Hair follicular keratinocyte (primary cell): ENCODE measurements at places on chromosomes 4 and X. TPM values are rescaled to one million over a fixed set of nuclear protein-coding genes. Genes with fewer than 3 reads are reported as not detected.

The RHOXF2B gene
- not detected in 2 replicates for total RNA-seq

The TMEM271 gene
- total RNA-seq = not detected in 2 replicates

The TRIM61 gene
- total RNA-seq = 0.62 and 1.9 TPM in 2 replicates

The PNMA5 gene
- not detected in 2 replicates for total RNA-seq

The DOCK11 gene
- total RNA-seq = 8.2 and 9.1 TPM in 2 replicates

The HOPX gene
- 2.2 and 9.1 TPM in 2 replicates for total RNA-seq

The GPR173 gene
- total RNA-seq = 0.08 TPM in 1 of 2 replicates, not detected in the other

The GLRA3 gene
- not detected in 2 replicates for total RNA-seq
